ENCODE measurements at places on chromosomes 6 and 20.

GRCh38 chr20:6611911-6612605 lies 155.4 kb upstream of the BMP2 start:
- no peak for DNase-seq

DNA sequence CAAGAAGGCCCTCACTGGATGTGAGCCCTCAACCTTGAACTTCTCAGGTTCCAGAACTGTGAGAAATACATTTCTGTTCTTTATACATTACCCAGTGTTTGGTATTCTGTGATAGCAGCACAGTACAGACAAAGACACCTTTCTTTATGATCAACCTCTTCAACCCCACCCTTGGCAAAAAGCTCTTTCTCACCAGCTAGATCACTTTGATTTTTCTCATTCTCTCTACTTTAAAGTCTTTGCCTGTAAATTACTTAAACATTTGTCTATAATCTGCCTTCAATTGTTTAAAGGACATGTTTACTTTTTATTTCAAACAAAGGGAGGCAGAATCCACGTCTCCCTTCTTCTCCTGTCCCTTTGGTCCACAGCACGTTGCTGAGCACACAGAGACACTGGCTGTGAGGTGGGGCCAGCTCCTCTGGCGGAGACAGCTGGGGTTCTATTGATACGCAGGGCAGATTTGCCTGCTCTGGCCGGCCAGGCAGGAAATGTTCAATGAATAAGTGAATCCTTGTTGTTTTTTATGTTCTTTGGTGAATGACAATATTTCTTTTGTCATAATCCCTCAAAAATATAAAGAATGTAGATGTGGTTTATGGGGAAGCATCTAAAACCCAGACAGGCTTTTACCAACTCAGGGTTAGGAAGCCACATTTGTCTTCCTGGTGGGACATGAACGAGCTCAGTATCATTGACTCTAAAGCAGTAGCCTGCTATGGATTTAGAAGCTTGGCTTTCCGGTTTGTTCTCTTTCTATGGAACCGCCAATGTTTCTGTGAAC lies 52.9 kb downstream of the NEDD9 start:
- DNase-seq: no peak

DNA sequence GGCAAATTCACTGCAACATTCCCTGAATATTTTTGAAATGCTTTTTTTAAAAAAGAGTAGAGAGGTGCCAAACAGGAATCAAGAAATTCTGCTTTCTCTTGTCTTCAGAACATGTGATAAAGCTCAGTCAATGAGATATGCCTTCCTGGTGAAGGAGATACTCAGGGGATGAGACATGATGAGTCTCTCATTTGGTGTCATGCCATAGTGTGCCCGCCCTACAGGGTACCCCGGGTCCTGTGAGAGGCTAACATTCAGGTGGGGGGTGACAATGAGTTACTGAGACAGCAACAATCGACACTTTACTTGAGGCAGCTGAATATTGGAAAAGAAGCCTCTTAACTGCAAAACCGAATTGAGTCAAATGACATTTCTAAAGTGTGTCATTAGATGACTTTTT lies 6.7 kb downstream of the CCR6 start:
- DNase-seq: no peak

DNA sequence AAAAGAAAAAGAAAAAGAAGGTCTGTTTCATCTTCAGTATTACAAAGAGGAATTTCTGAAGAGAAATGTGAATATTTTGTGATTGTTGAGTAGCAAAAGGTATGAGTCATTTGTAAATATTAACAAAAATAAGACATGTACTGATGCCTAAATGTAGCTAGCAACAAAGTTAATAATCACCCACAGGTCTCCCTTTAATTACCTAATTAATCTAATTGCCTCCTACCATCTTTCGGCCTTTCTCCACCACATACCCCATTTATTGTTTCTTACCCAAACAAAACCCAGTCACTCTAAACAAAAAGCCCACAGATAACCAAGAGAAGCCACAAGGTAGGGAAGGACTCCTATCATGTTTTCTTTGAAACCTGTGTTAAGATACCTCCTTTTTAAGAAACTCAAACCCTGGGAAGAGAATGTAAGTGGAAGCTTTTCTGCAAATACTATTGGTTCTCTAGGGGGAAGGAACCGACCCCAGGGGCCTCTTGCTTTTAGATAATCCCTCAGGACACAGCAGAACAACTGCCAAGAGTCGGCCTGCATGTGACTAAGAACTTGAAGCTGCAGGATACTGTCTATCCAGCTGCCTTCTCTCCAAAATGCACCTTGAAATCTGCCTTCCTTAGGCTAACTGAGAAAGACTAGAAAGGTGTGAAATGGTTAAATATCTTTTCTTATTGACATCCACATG lies 16.1 kb upstream of the STK38 start:
- no peak for DNase-seq

- DNase-seq: no peak
These were observed 61.3 kb upstream of the TBXT start for GRCh38 chr6:166228839-166229528.

GRCh38 chr6:168125429-168126001 lies 46.5 kb upstream of the FRMD1 start:
- DNase-seq: no peak

DNA sequence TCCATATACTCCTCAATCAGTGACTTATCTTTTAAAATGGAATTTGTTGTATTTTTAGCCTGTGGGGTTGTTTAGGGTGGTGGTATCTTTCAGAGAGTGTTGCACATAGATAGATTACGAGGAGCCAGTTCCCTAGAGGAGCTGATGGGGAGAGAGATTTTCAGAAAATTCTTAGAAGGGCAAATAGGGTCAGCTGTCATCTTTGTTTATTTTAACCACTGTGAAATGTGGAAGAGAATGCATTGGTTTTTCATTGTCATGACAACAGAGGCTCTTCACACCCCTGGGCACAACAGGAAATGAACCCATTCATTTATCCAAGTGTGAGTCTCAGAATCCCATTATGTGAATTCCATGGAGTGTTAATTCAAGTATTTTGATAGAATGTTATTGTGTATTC lies 188.4 kb downstream of the JARID2 start:
- no peak for DNase-seq

- no peak for DNase-seq
These were observed 24.5 kb upstream of the CD83 start for GRCh38 chr6:14092838-14093789.

DNA sequence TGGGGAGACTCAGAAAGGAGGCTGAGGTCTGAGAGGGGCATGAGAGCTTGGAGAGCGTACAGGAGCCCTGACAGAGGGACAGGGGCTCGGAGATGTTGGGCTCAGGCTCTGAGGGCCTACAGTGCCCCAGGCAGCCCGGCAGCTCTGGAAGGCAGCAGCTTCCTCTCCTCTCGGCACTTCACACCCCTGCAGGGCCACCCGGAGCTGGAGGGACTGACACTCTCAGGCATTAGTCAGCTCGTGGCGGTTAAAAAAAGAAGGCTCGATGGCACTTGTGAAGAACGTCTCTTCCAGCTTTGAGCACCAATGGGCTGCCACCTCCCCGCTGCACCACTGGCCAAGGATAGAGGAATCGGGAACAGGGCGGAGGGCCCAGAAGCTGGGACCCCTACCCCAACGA lies 62.6 kb upstream of the SIRPA start:
- DNase-seq: no peak

Measured in NCI-H1436 (cell line).